ENCODE measurements at places on chromosomes 4 and X.

DNA sequence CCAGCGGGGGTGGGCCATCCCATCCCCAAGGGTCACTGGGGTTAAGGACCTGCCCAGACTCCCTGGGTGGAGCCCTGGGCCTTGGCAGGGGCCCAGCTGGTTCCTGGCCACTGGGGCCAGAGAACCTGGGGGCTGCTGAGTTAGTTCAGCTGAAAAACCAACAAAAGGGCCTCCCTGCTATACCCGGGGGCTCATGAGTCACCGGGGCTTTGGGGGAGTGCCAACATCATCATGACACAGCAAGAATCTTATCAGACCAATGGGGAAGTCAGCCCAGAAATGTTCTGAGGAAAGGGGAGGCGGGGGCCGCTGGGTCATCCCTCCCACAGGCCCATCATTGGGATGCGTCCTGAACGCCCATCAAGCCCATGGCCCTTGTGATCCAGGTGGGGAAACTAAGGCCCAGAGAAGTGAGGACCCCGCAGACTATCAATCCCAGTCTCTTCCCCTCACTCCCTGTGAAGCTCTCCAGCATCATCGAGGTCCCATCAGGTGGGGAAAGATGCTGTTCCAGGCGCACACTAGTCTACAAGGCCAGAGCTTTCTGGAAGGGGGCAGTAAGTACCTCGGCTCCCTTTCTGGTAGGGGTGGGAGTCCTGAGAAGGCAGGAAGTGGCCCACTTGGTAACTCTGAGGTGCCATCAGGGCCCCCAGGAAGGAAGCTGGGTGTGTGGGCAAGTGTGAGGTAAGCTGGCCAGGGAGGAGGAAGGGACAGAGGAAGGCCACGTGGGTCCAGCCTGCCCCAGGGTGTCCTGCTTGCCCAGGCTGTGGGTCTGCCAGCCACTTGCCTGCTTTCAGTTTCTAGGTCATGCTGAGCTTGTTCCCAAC, 4.5 kb downstream of the G6PD start:
- no peak for DNase-seq

- no peak for DNase-seq
These were observed 469 bp downstream of the IRS4 start for GRCh38 chrX:108735679-108736508.

- no peak for DNase-seq
These were observed 63.6 kb upstream of the PTCHD1 start for GRCh38 chrX:23271026-23271425.

GRCh38 chr4:125682730-125683129, 368.0 kb downstream of the FAT4 start:
- no peak for DNase-seq

- no peak for DNase-seq
These were observed 2.1 kb downstream of the PDS5A start for GRCh38 chr4:39975488-39976089.

DNA sequence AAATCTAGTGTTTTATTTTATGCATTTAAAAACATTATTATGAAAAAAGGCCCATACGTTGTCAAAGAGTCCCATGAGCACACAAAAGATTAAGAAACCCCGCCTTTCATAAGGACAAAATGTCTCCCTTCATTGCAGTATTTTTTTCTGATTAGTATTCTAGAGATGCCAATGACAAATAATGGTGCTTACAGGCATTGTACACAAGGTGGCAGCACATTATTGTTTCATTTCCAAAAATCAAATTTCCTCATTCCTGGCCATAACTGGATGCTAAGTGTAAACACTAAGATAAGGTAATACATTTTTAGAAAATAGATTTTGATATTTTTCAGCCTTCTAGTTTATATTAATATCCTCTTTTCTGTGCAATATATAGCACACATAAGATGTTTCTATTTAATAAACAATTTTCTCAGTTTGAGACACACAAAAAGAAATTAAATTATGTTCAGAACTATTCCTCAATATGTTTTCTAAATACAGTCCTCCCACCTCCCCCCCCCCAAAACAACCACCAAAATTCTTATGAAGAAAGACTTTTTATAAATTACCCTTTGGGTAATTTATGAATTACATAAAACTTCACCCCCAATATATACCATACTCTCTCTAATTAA, 47.7 kb downstream of the TIGD2 start:
- no peak for DNase-seq

GRCh38 chr4:173910891-173911290, 372.6 kb downstream of the FBXO8 start:
- no peak for DNase-seq

DNA sequence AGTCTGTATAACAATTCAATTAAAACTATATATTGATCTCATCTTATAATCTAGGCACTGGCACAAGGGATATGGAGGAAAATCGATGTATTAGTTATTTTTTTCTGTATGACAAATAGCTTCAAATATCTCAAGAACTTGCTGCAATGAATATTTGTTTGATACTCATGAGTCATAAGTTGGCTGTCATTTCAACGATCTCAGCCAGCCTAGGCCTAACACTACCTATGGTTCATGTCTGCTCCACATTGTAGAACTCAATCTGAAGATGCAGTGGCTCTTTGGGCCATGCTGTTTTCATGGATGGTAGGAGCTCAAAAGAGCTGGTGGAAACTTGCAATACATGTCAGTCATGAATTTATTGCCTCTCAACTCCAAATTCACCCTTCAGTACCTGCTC, 44.7 kb downstream of the MAGEB17 start:
- no peak for DNase-seq

- DNase-seq: no peak
These were observed 50.0 kb downstream of the IQCM start for GRCh38 chr4:149765630-149766029.

GRCh38 chrX:144918936-144919335, 328.4 kb upstream of the SPANXN1 start:
- no peak for DNase-seq

DNA sequence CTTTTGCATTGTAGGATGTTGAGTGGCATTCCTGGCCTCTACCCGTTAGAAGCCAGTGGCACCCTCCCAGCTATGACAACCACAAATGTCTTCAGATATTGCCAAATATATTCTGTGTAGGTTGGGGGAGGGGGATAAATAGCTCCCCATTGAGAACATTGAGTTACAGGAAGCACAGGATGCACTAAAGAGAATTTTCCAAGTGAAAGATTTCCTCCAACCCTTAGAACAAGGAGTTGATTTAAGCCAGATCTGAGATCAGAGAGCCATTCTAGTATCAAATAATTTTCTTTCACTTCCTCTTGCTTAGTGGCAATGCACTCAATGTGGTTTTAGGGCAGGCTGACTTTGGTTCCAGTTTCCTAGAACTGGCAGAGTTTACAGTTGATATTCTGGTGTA, 436.6 kb downstream of the C4orf33 start:
- DNase-seq: no peak

DNA sequence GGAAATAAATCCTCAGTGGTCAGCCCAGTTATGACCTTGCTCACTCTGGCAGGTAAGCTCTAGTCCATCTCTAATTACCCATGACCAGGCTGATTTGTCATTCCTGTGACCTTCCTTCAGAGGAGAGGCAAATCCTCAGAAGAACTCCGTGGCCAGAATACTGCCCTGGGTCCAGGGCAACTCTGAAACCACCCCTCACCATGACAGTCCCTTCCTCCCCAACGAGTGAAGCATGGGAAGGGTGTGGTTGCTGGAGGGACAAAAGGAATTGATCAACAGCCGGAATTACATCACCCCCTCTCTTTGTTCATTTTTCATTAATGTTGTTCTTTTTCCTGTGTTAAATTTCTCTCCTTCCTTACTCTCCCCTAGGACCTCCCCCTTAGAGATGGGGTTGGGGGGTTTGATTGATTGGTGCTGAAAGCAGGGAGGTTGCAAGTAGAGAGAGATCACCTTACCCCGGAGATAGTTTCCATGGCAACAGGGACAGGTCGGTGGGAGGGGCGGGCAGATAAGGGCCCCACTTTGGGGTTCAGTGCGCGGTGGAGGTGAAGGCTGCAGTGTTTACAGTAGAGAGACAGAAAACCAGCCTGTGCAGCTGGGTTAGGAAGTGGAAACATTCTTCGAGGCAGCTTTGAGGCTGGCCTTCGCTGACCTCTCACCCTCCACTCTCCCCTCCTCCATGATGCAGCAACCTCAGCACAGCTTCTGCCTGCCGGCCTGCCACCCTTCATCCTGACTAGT, 647.4 kb downstream of the BCOR start:
- no peak for DNase-seq

- DNase-seq: no peak
These were observed 124.2 kb downstream of the CAMK2D start for GRCh38 chr4:113637363-113637762.

All from stimulated activated CD4-positive, alpha-beta T cell treated with anti-CD3 and anti-CD28 coated beads, Interleukin-1b, Interleukin-23, amount 100 ng/mL, for 1 hour (primary cell).